ENCODE measurements at places on chromosomes 4 and X.

DNA sequence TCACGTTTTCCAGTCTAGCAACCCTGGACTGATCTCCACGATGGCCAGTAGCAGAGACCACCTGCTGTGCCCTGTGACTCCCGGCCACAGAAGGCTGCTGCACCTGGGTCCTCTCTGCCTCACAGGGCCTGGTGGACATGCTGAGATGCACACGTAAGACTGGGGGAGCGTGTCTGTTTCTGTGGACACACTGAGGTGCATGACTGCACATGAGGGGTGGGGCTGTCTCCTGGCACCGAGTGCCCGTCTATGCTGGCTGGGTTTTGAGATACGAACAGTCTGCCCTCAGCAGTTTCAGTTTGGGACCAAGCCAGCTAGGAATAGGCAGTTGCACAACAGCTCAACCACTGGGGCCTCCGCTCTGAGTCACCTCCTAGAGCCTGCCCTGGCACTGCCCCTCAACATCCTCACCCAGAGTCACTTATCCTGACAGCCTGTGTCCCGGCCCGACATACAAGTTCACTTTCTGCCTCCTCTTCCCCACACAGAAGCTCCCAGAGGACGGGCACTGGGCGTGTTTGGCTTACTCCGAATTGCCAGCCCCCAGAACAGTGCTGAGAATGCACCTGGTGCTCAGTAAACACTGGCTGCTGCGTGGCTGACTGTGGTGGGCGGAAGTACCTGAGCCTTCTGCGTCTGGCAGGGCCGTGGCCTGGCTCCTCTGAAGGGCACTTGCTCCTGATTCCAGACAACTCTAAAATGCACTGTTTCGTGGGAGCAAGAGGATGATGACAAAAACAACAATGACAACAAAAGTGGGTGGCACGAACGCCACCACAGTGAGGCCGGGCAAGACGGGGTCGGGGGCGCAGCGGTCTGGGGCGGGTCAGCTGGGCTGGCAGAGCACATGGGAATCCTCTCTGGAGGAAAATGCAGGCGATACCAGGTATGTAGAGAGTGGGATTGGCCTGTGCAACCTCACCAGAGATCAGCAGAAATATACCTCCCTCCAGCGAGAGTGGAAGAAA, 30.9 kb downstream of the RNF212 start:
- DNase-seq = no peak

DNA sequence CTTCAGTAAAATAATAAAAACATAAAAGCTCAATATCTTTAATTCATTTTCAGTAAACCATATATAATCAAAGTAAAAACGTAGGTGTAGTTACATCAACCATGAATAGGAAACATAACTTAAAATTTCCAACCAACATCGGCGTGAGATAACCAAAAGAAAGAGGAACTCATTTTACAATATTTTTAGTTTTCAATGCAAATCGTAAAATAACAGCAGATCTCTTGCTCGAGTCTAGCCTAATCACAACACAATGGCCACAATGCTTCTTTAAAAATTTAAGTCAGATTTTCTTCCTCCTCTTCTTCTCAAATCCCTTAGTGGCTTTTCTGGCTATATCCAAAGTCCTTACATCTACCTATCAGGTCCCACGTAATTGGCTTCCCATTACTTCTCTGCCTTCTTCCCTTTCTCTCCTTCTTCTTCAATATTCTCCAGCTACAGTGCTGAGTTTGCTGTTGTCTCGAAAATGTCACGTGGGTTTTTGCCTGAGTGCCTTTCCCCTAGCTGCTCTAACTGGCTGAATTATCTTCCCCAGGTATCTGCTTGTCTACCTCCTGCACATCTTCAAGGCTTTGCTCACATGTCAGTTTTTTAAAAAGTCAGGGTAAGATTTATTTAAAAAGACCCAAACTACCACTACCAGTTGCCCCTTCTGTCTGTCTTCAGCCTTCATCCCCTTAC, 90.9 kb upstream of the BANK1 start:
- DNase-seq = no peak

DNA sequence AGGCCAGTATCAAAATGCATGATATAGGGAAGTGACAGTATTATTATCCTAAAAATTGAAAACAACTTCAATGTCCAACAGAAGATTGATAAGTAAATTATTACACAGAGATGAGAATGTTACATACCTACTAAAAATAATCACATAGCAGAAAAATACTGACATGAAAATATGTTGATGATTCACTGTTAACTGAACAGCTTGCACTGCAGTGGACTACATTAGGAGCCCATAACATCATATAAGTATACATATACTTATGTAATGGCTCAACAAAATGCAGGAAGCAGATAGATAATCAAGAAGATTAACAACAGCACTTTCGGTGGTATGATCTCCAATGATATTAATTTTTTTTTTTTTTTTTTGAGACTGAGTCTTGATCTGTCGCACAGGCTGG, 7.1 kb downstream of the CLOCK start:
- DNase-seq = no peak

DNA sequence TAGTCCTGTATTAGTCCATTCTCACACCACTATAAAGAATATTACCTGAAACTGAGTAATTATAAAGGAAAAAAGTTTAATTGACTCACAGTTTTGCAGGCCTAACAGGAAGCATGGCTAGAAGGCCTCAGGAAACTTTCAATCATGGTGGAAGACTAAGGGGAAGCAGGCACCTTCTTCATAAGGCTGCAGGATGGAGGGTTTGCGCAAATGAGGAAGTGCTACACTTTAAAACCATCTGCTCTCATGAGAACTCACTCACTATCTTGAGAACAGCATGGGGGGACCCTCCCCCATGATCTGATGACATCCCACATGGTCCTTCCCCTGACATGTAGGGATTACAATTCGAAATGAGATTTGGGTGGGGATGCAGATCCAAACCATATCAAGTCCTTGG, 12.1 kb upstream of the MAGEA11 start:
- DNase-seq = no peak
